ENCODE measurements at places on chromosomes 12 and 14.

DNA sequence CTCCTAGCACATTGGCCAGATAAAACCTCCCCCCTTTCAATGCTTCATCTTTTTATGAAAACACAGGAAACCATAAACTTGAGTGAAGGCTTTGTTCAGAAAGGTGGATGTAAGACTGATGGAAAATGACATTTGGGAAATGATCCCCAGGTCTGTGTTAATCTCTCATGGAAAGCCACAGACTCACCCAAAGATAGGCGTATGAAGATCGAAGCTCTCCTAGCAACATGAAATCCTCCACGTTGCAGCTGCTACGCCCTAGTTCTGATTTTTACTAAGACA is 63.4 kb upstream of the PTGR2 start:
- no peak for DNase-seq

- peak; percentile 54 for DNase-seq
Measured at GRCh38 chr14:105989566-105990302, 463.4 kb downstream of the TMEM121 start.

DNA sequence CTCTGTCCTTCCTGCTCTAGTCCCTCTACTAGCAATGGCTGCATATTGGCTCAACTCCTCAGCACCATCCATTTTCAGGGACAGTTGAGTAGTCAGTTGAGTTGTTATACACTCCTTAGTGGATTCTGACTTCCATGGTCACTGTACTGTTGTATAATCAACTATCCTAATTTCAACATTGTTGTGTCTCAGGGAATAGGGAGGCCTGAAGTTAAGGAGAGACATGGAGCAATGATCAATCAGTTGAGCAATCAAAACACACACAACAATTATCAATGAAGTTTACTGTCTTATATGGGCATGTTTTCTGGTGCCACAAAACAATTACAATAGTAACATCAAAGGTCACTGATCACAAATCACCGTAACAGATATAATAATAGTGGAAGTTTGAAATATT is 255.9 kb downstream of the KCNC2 start:
- no peak for DNase-seq

DNA sequence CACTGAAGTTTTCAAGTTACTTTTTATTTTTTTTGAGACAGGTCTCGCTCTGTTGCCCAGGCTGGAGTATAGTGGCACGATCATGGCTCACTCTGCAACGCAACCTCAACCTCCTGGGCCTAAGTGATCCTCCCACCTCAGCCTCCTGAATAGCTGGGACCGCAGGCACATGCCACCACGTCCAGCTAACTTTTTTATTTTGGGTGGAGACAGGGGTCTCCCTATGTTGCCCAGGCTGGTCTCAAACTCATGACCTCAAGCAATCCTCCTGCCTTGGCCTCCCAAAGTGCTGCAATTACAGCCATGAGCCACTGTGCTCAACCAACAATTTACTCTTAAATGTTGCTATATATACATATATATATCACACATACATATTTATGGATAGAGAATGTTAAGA is 27.4 kb upstream of the LGALS3 start:
- no peak for DNase-seq

GRCh38 chr14:27945512-27945911 is 821.1 kb upstream of the FOXG1 start:
- no peak for DNase-seq

- DNase-seq: no peak
Measured at GRCh38 chr14:95460647-95461478, 55.6 kb downstream of the SYNE3 start.

- DNase-seq: no peak
Measured at GRCh38 chr14:82641050-82641540, 1107.4 kb upstream of the SEL1L start.

GRCh38 chr12:91633734-91634357 is 451.2 kb upstream of the DCN start:
- no peak for DNase-seq

GRCh38 chr14:101721951-101722661 is 39.4 kb upstream of the PPP2R5C start:
- DNase-seq: peak; percentile 85

DNA sequence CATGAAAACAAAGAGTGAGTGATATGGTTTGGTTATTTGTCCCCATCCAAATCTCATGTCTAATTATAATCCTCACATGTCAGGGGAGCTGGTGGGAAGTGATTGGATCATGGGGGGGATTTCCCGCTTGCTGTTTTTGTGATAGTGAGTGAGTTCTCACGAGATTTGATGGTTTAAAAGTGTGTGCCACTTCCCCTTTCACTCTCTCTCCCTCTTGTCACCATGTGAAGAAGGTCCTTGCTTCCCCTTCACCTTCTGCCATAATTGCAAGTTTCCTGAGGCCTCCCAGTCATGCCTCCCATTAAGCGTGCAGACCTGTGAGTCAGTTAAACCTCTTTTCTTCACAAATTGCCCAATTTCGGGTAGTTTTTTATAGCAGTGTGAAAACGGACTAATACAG is 2.1 kb upstream of the ATXN7L3B start:
- no peak for DNase-seq

GRCh38 chr14:89349171-89350008 is 67.6 kb downstream of the FOXN3 start:
- no peak for DNase-seq

- DNase-seq: no peak
Measured at GRCh38 chr14:61655777-61656176, 39.5 kb upstream of the HIF1A start.

- no peak for DNase-seq
Measured at GRCh38 chr14:63268771-63269170, 50.0 kb downstream of the GPHB5 start.

- DNase-seq: no peak
Measured at GRCh38 chr12:51922762-51923505, 15.6 kb downstream of the ACVRL1 start.

GRCh38 chr12:9794484-9795093 is 32.7 kb upstream of the KLRF1 start:
- no peak for DNase-seq

- DNase-seq: no peak
Measured at GRCh38 chr12:46364777-46365580, 7.6 kb downstream of the SLC38A2 start.

DNA sequence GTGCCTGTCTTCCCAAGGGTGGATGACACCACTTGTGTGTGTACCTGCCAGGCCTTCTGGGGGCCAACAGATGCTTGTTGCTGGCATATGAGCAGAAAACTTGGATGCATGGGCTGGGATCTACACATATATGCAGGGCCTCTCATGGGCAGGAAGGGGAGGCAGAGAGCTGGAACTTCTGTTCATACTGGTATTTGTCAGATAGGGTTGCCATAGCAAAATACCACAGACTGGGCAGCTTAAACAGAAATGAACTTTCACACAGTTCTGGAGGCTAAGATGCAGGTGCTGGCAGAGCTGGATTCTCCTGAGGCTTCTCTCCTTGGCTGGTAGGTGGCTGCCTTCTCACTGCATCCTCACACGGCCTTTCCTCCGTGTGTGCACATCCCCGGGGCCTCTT is 121.8 kb downstream of the SUDS3 start:
- DNase-seq: no peak

Data from CD4-positive, alpha-beta T cell treated with Interleukin-17A for 4 hours (primary cell).